ENCODE measurements at places on chromosomes 4 and X.

GRCh38 chrX:146055733-146056132 lies 238.1 kb downstream of the SLITRK2 start:
- DNase-seq, result no peak

GRCh38 chr4:41537292-41537890 lies 566 bp upstream of the LIMCH1 start:
- no peak for DNase-seq

DNA sequence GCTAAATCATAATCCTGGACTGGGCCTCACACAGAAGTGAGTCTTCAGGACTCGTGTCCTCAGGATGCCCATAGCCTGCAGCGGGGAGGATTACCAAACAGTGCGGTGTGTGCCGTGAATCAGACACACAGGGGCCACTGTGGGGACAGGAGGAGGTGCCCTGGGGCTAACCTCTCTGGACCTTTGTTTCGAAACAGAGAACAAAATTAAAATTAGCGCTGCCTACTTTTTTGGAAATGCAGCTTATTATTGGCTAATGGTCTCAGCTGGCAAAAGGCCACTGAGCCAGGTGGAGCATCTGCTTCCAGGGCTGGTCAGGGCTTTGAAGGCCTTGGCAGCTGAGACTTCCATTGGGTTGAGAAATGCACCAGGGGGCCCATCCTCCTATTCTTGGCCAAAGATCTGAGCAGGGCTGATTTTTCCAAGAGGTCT lies 236.2 kb downstream of the EVC2 start:
- no peak for DNase-seq

DNA sequence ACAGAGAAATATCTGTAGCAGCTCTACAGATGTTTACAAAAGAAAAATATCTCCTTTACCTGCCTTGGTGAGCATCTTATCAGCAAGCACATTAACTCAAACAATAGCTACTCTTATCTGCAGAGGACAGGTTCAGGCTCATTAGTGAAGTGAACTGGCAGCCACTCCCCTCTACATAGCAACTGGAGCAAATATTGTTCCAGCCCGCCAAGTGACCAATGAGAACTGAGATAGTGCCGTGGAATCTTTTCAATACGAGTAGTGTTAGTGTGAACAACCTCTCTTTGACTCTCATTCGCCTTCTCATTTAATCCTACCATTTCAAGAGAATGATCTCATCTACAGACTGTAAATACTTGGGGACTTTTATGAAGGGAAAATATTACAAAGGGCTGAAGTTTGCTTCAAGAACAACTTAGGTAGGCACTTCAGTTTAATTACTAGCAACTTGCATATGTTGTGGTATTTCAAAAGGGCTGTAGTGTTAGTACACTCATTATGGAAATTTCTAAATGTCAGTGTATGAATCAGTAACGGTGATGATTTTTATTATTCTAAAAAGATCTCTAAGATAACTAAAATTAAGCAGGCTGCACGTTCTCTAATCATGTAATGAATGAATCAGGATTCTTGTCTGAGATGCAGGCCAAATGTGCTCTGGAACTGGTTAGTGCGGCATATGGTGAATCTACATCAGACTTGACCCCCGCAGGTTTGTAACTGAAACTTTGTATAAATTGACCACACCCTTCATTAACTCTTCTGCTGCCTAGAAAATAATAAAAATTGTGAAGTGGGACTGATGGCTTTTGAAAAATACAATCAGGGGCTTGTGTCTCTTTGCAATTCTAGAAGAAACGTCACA lies 72.4 kb downstream of the PALLD start:
- no peak for DNase-seq

DNA sequence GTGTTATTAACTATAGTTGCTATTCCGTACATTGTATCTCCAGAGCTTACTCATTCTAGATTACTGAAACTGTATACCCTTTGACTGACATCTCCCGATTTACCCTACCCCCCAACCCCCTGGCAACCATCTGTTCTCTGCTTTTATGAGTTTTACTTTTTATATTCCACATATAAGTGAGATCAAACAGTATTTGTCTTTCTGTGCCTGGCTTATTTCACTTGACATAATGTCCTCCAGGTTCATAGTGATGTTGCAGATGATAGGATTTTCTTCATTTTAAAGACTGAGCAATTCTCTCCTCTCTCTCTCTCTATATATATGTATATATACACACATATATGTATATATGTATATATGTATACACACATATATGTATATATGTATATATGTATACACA lies 54.6 kb downstream of the CFAP299 start:
- DNase-seq, result no peak

DNA sequence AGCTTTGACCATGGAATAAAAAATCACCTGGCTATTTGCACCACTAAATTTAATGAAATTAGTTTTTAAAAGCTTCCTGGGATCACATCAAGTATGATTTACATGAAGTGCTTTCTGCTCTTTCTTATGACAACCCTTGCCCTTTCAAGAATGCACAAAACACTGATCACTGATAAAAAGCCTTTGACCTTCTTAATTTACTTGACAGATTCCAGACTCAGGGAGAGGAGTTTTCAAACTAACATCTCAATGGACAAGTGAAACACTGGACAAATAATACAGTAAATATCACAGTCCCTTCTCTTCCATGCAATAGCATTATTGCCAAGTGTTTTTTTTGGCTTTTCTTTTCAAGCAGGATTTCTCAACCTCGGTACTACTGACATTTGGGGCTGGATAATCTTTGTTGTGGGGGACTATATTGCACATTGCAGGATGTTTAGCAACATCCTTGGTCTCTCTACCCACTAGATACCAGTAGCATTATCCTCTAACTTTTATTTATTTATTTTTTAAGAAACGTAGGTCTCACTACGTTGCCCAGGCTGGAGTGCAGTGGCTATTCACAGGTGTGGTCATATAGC lies 86.3 kb downstream of the ZNF827 start:
- peak; percentile 85 for DNase-seq

DNA sequence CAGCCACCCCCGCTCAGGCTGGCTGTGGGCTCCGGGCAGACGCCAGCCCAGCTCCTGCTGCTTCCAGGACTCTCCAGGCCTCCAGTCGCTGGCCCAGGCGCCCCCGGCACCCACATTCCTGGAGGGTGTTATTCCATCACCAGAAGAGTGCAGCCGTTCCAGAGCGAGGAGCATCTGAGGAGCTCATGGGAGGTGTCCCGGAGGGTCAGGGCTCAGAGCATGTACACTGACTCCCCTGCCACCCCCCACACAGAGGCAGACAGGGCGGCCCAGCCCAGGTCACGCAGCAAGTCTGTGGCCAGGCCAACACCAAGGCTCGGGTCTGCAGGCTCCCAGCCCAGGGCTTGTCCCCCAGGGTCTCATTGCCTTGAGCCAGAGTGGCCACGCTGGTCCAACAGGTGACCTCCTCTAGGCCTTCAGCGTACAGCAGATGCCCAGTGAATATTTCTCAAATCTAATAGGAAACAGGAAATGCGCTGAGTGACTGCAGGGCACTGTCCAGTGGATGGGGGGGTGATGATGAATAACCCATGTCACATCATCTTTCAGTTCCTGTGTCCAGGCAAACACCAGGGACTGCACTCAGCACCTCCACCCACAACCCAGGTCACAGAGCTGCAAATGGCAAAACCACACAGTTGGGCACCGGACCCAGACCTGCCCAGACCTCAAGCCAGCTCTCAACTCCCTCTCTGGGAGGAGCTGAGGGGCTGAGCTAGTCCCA lies 37.2 kb downstream of the ABLIM2 start:
- DNase-seq, result no peak

DNA sequence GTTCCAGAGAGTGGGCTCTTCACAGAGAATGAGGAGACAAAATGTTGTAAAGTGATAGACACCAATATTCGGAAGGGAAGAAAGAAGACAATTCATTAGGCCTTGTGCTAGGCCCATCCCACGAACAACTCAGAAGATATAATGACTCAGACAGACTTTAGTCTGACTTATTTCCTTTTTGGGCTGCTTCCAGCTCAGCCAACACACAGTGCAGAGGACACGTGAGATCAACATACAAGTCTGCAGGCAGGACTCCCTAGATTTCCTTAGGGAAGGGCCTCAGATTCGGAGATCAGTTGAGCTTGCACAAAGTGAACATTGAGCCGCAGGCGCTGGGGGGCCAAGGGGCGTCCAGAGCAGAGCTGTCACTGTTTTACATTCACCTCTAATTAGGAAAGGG lies 290.7 kb upstream of the TENM3 start:
- DNase-seq, result peak; percentile 67

DNA sequence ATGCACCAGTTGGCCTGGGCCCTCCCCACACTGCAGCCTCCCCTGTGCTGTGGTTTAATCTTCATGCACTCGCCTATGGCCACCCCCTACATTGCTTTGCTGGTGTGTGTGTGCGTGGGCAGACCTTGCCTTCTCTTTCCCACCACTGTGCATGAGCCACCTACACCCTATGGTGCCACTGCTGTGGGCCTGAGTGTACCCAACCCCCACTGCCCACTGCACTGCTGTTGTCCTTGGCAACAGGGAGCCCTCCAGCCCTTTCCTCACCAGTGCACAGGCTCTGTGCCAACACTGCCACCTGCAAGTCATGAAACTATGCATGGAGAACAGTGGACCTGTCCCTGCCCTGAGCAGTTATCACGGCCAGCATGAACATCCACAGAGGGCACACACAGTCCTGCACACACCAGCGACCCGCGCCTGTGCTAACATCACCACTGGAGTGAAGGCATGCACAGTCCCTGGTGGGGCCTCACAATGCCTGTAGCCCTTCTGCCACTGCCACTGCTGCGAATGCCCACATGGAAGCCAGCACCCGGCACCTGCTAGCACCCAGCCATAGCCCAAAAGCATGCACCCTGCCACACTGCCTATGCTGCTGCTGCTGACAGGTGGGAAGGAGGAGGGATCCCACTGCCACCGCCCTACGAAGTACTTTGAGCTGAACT lies 237.8 kb upstream of the ARSJ start:
- DNase-seq, result no peak

DNA sequence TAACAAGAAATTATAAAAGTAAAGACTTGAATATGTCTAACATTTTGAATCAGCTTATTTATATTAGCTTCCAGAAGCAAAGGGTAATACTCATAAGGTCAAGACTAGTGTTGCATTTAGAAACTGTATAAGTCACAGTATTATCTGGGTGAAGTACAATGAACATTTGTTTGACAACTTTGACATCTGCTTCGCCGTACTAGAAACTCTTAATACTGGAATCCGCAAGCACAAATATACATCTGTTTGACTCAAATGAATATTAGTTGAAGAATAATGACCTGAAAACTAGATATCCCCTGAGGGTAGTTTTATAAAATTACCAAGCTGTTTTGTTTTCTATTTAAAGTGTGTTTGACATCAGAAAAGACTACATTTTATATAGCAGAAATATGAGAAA lies 135.4 kb upstream of the ATOH1 start:
- DNase-seq, result no peak

GRCh38 chrX:140572724-140573123 lies 67.9 kb upstream of the SOX3 start:
- DNase-seq, result peak; percentile 2

- DNase-seq, result no peak
Measured at GRCh38 chrX:56343219-56343618, 111.1 kb downstream of the KLF8 start.

DNA sequence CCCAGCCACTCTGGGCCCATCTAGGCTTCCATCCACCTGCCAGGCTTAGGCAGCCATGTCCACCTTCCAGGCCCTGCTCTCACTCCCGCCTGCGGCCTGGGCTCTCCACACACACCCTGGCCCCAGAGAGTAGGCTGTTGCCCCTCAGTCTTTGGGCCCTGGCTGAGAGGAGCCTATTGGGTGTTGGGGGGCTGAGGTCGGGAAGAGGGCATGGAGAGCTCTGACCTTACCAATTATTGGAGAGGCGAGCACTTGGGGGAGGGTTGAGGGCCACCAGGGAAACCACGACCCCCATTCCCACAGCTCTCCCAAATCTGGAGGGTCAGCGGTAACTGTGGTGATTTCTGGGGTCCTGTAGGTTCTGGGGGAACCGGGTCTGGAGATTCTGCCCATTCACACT lies 38.2 kb downstream of the HTRA3 start:
- no peak for DNase-seq

DNA sequence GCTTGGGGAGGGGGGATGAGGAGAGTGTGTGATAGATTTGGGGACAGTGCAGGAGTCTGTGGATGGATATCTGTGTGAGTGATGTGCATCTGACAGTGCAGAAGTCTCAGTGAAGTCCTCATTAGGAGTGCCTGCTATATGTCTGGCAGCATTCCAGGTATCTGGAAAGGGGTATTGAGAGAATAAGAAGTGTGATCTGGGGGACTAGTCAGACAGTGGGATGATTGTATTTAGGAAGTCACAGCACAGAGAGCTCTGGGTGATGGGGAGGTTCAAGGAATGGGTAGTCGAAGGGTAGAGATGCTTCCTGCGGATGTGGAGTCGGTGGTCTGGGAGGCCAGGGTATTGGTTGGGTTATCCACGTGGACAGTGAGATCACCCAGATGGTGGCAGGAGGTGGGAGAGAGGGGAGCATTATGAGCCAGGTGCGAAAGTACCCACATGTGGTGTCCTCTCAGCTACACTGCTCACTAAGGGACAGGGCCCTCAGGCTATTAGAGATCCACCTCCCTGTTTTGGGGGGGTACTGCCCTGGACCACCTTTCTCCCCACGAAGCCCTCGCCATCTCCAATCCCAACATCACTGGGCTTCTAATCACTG lies 9.8 kb downstream of the MAGED2 start:
- DNase-seq, result no peak

DNA sequence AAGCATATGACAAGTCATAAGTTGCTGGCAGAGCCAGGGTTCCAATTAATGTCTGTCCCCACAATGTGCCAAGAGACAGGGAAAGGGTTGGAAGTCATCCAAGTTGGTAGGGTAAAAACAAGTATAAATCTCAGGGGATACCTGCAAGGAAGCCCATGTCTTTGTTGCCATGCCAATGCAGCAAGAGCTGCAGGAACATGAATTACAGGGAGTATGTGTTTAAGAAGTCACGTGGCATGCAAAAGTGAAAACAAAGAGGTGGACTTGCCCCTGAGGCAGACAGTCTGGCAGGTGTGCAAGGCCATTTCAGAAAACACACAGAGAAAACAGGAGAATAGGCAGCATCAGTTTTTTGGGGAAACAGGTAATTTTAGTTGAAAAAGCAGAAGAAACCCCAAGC lies 29.4 kb downstream of the C4orf51 start:
- no peak for DNase-seq

DNA sequence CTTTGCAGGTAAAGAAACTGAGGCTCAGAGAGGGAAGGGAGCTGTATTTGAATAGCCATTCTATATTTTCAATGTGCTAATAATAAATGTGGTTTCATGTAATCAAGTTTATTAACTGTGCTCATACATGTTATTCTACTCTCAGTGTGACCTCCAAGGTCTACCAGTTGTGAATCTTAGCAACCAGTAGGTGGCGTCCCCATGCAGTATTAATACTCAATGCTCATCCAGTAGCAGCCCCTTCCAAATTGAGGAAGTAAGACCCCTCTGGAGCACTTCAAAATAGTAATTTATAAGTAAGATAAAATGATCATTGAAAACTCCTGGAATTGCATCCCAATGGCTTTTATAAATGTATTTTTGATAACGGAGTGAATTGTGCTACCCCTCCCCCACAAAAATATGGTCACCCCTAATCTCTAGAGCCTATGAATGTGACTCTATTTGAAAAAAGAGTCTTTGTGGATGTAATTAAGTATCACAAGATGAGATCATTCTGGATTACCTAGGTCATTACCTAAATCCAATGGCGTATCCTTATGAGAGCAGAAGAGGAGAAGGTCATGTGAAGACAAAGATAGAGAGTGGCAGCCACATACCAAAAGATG lies 20.4 kb upstream of the SEPSECS start:
- DNase-seq, result peak; percentile 45

Measured in SK-N-DZ (cell line).